ENCODE measurements at places on chromosomes 4 and X.

DNA sequence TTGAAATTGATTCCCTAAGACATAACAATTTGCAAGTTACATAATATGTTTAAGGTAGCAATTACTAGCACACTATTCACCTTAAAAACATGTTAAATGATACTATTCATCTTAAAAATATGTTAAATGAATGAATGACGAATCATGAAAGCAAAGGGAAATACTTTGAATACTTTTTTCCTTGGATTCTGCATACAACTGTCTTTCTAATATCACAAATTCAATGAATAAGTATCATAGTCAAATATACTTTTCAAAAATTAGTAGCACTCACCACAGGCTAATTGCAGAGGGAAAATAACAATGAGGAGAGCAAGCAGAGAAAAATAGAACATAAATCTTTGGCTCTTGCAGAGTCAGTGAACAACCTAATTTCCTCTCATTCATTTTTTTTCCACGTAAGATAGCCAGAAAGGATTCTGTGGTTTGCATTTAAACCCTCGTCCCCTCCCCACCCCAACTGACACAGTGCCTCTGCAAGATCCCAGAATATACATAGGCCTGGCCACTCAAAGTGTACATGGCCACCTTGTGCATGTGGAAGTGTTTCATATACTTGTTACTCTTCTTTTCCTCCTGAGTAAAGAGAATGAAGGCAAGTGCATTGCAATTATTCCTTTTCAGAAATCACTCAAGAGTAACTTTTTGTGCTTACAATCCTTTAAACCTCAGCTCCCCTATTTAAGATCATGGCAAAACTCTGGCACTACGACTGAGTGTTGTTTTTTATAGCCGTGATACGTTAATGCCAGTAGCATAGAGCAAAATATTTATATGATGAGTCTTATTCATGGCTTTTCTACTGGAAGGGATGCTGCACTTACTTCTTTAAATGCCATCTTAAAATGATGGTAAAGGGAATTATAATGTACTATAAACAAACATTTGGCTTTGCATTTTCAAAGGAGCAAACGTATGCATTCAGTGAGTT, 236.4 kb downstream of the PDGFC start:
- no peak for DNase-seq

DNA sequence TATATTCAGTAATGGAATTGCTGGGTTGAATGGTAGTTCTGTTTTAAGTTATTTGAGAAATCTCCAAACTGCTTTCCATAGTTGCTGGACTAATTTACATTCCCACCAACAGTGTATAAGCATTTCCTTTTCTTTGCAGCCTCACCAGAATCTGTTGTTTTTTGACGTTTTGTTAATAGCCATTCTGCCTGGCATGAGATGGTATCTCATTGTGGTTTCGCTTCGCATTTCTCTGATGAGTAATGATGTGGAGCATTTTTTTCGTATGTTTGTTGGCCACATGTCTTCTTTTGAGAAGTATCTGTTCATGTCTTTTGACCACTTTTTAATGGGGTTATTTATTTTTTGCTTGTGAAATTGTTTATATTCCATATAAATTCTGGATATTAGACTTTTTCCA, 13.6 kb upstream of the MAGED4B start:
- no peak for DNase-seq

DNA sequence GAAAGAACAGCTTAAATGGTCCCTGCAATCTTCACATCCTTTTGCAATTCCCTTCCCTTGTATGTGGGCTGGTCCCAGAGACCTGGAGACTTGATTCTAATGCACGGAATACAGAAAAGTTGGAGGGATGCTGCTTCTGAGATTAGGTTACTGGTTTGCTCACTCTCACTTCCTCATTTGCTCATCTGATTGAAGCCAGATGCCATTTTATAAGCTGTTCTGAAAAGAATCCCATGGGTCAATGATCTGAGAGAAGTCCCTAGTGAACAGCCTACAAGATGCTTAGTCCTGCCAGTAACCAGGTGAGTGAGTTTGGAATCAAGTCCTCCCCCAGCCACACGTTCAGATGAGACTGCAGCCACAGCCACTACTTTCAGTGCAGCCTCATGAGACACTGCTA, 35.9 kb downstream of the MAGEA1 start:
- DNase-seq: no peak

DNA sequence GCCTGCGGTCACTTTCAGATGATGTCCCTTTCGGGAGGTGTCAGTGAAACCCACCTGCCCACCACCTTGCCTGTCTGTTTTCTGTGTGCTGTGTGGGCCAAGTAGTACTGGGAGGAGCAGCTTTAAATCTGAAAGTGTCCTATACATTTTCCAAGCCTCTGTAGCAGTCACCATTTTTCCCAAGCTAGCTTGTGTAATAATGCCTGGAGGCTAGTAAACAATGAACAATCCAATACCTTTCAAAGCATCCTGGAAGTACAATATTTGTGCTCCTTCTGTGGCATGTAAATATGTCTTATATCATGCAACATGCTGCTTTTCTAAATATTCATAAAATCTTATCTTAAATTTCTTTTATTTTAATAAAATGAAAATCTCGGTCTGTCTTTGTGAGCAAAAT, 111.6 kb upstream of the C1GALT1C1 start:
- no peak for DNase-seq

DNA sequence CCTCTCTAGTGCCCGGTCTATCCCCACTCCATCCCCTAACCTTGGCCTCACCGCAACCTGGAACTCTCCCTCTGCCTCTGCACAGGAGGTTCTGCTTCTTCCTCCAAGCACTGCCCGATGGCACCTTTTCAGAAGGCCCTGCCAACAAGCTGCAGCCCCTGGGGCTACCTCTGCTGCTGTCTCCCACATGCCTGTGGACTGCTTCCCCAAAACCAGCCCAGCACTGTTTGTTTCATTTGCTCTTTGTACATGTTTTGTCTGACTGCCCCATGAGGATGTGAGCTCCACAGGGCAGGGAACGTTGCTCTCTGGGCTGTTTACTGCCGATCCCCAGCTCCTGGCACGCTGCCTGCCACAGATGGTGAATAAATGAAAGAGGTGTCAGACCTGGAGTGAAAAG, 85.4 kb downstream of the INTS6L start:
- no peak for DNase-seq

DNA sequence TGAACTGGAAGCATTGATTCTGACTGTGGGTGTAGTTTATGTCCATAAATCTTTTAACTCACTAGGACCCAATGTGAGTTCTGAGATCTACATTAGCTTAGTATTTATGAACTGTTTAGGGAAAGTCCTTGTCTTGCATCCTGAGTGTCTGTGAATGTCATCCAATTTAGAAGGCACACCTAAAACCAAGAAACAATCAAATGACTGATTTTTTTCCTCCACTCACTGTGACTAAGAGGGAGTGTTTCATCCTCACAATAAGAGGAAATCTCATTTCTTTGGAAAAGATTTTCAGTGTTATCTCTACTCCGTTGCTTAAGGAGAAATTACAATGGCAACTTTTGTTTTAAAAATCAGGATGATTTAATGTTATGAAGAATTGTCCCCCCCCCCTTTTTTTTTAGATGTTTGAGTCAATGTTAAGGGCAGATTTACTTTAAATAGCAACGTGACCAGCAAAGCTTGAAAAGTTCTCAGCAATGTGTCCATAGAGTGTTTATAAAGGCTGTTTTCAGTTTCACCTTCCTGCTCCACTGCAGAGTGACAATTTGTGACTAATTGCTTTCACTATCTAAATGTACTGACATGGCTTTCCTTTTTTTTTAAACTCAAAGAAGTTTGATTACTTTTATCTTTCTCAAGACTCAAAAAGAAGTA, 173.0 kb downstream of the SPCS3 start:
- DNase-seq: no peak

DNA sequence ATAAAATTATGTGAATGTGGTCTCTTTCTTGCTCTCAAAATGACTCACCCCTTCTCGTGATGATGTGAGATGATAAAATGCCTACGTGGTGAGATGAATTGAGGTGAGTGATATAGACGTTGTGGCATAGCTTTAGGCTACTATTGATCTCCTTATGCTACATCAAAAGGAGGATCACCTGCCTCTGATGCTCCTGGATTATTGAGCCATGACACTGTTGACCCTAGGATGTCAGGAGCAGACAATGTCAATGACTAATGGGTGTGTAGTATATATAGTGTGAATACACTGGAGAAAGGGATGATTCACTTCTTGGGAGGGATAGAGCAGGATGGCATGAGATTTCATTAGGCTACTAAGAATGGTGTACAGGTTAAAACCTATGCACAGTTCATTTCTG, 210.7 kb upstream of the PRPS2 start:
- no peak for DNase-seq

DNA sequence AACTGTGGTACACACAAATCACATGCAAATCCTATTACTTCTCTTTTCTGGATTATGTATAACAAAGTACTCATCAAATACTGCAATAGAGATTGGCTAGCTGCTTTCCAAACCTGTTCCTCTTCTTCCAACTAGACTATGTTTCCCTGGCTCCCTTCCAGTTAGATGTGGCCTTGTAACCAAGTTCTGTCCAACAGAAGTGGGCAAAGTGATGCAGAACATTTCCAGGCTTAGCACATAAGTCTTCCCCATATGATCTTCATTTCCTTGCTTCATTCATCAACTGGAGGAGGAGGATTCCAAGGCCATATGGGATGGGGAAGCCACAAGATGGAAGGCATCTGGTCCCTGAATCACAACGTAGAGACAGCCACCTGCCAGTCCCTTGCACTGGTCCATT, 8.0 kb downstream of the SLC9A7 start:
- DNase-seq: no peak

DNA sequence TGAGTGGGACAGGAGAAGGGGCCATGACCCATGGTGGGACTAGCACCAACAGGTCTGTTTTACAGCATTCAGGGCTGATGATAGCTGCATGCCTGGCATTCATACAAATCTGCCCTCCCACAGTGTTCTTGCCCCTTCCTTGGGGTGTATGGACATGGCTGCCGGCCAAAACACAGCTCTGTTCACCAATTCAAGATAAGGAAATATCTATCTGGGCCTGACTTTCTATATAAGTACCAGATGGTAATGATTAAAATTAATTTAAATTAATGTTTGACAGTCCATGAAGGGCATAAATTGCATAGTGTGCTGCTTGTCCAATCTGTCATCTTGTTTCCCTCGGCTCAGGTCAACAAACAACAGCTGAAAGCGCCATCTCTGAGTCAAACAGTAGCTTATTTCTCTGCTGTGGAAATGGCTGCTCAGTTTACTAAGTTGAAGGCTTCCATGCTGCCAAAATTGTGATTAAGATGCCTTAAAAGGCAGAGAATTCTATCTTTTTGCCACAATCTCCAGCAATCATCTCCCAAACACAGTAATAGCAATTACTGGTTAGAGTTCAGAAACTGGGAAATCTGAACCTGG, 67.0 kb upstream of the TSPAN7 start:
- no peak for DNase-seq

DNA sequence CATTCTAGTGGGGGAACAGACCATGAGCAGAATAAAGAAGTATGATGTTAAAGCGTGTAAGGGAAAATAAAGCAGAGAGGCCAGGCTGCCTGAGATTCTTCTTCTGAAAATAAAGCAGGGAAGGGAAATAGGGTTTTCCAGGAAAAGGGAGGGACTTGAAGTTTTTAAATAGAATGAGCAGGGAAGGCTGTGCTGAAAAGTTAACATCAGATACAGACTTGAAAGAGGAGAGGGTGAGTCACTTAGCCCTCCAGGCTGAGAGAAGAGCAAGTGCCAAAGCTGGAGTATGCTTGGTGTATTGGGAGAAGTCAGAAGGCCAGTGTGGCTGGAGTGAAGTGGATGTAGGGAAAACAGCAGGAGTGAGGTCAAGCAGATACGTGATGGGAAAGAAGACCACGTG, 10.0 kb upstream of the PLK4 start:
- DNase-seq: no peak

DNA sequence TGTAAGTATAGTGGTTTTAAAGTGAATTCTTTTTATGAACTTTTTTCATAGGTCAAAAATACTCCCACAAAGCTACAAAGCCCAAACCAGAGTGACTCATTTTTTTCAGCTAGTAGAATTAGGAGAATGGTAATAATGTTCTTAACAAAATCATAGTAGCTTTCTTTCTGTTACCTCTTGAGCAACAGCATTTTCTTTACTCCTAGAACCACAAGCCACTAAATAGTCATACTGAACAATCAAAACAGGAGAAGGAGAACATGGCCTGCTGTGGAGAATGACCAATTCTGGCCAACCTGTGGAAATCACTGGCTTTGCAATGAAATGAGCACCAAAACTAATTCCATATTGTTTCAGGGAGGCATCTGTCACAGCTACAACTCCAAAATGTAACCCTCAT, 112.9 kb downstream of the AMMECR1 start:
- DNase-seq: no peak

DNA sequence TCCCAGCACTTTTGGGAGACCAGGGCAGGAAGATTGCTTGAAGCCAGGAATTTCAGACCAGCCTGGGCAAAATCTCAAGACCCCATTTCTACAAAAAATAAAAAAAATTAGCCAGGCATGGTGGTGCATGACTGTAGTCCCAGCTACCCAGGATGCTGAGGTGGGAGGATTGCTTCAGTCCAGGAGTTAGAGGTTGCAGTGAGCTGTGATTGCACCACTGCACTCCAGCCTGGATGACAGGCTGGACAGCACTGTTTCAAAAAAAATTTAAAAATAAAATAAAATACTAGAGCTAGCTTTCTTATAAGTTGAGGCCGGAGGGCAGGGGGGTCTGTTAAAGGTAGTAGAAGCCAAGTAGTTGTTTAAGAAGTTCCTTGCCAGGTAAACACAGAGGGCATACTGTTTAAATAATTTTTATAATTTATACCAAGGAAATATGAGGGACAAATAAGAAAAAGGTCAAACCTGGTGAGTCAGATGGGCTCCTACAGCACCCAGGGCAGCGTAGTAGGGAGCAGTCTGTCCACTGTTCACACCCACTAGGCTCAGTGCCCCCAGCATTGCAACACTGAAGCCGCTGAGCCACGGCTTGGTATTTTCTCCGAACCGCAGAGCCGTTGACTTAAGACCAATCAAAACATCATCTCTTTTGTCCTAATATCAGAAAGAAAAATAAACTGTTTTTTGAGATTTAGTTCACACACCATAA, 17.3 kb downstream of the COQ2 start:
- no peak for DNase-seq

- no peak for DNase-seq
Observed at GRCh38 chrX:85905851-85906250, 141.5 kb downstream of the CHM start.

GRCh38 chrX:54758114-54759055, 39.7 kb downstream of the ITIH6 start:
- DNase-seq: no peak

- no peak for DNase-seq
Observed at GRCh38 chrX:21873063-21873775, 17.4 kb downstream of the YY2 start.

- no peak for DNase-seq
Observed at GRCh38 chr4:36285784-36286480, 4.5 kb downstream of the DTHD1 start.

DNA sequence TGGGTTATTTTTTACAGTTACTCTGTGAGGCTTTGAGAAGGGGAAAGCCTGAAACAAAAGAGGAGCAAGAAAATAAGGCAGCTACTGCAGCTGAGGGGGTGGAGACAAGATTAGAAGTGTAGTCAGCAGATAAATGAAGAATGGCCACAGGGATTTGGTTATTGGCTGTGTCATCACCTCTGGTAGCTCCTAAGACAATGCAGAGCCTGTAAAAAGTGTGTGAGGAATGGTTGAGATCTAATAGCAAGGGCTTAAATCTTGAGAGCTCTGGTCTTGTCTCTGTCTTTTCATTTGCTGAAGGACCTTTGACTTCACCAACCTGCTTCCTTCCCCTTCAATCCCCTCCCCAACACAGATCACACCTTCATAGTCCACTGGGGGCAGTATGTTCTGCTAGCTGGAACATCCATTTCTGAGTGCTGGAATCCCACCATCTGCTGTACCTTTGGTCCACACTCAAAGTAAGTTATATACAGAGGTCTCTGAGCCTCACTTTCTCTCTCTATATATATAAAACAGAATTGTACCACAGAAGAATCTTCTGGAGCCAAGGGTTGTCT, 213.7 kb upstream of the ZIC3 start:
- no peak for DNase-seq
